ENCODE measurements at places on chromosomes 16 and 17. TPM values are rescaled to one million over a fixed set of nuclear protein-coding genes. Genes with fewer than 3 reads are reported as not detected.

ACSM2A gene
- not detected for total RNA-seq

CHST6 gene
- total RNA-seq = 0.76 TPM

BCAR1 gene
- 84.0 TPM for total RNA-seq

CACNG5 gene
- not detected for total RNA-seq

GCGR gene
- total RNA-seq = not detected

MYH8 gene
- total RNA-seq = not detected

TEX19 gene
- not detected for total RNA-seq

KRT20 gene
- not detected for total RNA-seq

ZNF423 gene
- total RNA-seq = 0.43 TPM

MARVELD3 gene
- not detected for total RNA-seq

TBC1D3I gene
- total RNA-seq = not detected

HSD17B1 gene
- 2.3 TPM for total RNA-seq

CRISPLD2 gene
- 36.2 TPM for total RNA-seq

PRSS22 gene
- total RNA-seq = not detected

RECQL5 gene
- 12.8 TPM for total RNA-seq

NME1 gene
- 132 TPM for total RNA-seq

DPEP2 gene
- not detected for total RNA-seq

MTSS2 gene
- total RNA-seq = 23.7 TPM

CACNG4 gene
- not detected for total RNA-seq

Measured in GM23248 (cell line).